Stimulated activated CD4-positive, alpha-beta T cell treated with anti-CD3 and anti-CD28 coated beads, Interleukin-12 subunit alpha, Interleukin-12 subunit beta, amount 100 ng/mL, for 48 hours (primary cell): ENCODE measurements at places on chromosomes 3 and 15.

DNA sequence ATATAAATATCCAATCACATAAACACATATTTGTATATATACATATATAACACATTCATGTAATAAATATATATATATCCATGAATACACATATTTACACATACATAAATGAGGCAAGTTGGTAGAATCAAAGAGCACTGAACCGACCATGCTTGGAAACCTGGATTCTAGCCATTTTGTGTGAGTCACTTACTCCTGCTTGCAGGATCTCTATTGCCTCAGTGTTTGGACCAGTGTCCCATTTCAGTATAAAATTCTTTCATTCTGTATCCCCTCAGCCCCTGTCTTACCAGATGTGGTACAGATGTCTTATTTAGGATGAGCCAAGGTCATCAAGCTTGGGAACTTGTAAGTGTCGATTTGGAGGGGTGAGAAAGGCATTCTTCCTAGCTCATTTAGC, 391.4 kb upstream of the FRG2C start:
- DNase-seq = no peak

GRCh38 chr3:8359133-8359532, 142.5 kb upstream of the LMCD1 start:
- DNase-seq = no peak

DNA sequence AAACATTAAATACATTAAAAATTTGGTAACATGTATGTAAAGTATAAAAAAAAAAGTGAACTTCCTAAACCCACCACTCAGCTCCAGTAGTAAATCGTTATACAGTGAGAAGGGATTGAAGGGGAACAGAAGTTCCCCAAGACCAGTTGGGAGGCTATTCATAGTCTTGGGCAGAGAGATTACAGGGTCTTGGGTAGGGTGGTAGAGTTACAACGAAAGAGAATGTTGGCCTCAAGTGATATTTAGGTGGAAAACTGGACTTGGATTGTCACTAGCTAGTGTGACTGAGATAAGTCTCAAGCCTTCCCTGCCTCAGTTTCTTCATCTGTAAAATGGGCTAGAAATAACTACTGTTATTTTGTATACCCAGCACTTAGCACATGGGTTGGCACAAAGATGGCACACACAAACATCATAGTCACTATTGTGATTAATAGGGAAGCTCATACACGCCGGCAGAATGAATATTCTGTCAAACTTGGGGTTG, 431 bp upstream of the YEATS2 start:
- no peak for DNase-seq

GRCh38 chr3:126209741-126210140, 29.4 kb upstream of the ALDH1L1 start:
- DNase-seq = no peak

DNA sequence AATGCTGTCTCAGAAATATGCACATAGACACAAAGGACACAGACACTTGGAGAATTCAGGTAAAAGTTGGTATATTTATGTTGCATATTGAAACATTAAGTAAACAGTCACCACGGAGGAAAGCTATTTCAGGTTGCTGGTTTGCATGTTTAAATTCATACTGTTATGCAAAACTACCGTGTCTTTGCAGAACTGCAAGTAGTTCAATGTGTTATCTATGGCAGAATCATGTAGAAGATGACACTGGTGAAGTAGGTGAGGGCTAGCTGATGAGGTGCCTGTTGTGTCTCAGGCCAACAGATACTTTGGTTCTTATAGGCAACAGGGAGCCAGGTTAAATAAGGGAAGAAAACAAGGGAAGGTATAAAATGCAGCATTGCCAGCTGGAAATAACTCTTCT, 511.3 kb downstream of the DIPK2A start:
- no peak for DNase-seq
